ENCODE measurements at places on chromosomes 4 and X.

- no peak for DNase-seq
Measured at GRCh38 chrX:121032531-121032930, 14.9 kb upstream of the GLUD2 start.

GRCh38 chr4:75179510-75179909 is 246.6 kb downstream of the PARM1 start:
- no peak for DNase-seq

GRCh38 chr4:16909281-16909680 is 10.8 kb upstream of the LDB2 start:
- DNase-seq, result no peak

- peak; percentile 39 for DNase-seq
Measured at GRCh38 chrX:31314921-31315320, 243.1 kb upstream of the FTHL17 start.

- no peak for DNase-seq
Measured at GRCh38 chrX:1361910-1362309, 25.3 kb downstream of the IL3RA start.

GRCh38 chr4:4333265-4333706 is 43.2 kb downstream of the ZBTB49 start:
- DNase-seq, result peak; percentile 80

DNA sequence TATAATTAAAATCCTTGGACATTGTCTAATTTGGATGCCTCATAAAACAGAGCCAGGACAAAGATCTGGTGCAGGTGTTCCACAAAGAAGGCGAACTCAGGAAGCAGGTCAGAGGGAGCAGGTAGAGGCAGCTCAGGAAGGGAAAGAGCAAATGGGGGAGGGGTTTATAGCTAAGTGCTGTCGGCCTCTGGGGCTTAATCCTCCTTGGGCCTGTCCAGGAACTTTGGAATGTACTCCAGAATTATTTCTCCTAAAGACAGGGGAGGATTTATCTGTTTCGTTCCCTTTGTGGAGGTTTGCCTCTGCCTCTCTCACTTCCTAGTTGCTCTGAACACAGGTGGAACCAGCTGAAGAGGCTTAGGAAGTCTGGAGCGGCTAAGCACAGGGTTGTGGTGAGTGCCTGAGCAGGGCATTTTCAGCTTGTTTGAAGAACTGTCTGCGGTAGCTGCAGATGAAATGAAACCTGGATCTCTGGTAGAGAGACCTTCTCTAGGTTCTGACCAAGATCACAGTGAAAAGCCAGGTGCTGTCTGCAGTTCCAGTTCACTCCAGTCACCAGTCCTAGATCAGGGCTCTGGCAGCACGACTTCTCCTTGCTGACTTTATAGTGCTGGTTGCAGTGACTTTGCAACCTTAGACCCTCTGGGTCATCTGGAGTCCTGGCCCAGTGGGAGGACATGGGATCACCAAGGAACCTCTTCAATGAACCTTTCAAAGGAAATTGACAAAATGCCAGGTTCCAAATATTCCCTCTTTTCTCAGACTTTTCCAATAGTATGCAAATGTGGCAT is 519.2 kb downstream of the PCDH10 start:
- no peak for DNase-seq

DNA sequence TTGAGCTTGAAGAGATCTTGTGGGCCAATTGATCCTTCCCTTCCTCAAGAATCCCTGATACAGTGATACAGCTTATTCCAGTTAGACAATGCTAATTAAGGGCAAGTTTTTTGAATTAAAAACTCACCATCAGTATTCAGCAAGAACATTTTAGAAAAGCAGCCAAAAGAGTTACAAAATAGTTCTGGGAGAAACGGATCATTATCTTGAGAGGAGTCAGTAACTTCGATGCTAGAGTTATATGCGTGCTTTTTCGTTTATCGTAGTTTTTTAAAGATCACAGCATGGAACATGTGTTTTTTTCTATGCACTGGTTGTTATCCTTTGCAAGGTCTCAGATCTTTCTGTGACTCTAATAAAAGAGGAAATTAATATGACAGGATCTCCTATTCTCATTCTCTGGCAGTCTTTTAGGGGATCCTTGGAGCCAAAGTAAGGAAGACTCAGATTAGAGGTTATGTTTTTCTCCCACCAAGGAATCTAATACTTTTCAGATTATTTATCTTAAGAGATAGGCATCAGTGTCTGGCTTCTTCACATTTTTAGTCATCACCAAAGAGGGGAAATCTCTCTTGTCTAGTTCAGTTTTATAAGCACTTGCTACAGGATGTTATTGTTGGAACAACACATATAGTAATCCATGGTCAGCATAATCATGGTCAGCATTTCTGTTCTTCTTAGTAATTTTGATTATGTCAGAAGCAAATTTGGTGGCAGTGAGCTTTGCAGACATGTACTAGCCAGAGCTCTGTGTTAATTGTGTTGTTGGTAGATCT is 109.7 kb downstream of the PDLIM5 start:
- DNase-seq, result peak; percentile 57

DNA sequence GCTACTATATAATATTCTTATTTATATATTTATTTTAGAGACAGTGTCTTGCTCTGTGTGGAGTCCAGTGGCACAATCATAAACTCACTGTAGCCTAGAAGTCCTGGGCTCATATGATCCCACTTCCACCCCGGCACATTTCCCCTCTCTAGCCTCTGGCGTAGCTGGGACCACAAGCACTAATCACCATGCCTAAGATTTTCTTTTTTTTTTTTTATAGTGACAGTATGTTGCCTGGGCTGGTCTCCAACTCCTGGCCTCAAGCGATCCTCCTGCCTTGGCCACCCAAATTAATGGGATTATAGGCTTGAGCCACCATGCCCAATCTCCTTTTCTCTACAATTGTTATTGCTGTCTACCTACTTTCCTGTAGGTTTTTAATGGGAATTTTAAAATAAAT is 74.1 kb upstream of the BMP3 start:
- no peak for DNase-seq

DNA sequence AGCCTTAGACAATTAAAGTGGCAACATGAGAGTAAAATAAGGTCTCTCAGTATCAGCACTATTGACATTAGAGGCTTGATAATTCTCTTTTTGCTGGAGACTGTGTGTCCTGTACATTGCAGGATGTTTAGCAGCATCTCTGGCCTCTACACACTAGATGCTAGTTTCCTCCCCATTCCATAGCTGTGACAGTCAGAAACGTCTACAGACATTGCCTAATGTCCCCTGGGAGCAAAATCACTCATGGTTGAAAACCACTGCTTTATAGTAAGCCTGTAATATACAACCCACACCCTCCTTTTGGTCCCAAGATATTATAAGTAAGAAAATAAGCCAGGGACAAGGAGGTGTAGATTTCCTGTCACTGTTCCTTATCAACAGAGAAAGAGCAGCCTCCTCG is 166.0 kb downstream of the FRMPD4 start:
- DNase-seq, result peak; percentile 39

- DNase-seq, result no peak
Measured at GRCh38 chr4:25949994-25950393, 36.0 kb downstream of the SMIM20 start.

- no peak for DNase-seq
Measured at GRCh38 chrX:54979432-54979831, 14.6 kb downstream of the PFKFB1 start.

DNA sequence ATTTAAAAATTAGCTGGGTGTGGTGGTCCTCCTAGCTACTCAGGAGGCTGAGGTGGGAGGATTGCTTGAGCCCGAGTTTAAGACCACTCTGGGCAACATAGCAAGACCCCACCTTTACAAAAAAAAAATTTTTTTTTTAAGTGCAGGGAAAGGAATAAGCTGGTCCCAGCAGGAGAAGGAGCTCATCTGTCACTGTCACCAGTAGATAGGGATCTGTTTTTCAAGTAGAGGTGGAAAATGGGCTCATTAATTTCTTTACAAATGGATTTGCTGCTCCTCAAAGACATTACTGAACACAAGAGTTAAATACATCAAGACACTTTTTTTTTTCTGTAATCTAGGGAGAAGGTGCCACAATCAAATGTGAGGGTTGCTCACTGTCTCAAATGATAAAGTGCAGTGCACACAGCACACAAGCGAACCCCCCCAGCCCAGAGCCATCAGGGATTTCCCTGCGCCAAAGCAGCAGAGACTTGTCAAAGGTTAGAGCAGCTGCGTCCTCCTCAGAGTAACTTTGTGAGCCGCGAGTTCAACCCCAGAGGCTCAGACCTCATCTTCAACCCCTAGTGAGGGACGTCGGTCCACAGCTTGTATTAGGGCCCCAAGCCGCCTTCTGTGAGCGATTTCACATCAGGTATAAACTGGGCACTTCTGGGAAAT is 14.3 kb upstream of the MTNR1A start:
- no peak for DNase-seq

DNA sequence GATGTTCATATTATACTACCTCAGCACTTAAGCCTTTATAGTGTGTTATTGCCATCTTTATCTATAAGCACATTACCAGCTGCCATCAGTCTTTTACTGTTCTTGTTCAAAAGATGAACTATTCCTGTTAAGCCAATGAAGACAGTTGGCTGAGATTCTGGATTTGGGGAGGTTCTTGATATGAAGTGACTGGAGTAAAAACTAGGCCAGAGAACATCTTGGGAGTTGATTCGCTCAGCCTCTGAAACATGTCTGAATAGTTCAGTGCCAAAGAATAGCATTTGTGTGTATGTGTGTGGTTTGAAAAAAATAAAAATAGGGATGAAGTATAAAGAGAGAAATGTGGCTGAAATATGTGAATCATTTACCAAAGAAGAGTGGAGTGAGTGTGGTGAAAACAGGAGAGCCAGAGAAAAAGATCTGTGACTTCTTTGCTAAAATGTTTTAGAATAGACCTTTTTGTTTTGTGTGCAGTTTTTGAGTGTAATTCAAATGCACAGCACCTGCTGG is 15.2 kb downstream of the EXOC1 start:
- peak; percentile 36 for DNase-seq

DNA sequence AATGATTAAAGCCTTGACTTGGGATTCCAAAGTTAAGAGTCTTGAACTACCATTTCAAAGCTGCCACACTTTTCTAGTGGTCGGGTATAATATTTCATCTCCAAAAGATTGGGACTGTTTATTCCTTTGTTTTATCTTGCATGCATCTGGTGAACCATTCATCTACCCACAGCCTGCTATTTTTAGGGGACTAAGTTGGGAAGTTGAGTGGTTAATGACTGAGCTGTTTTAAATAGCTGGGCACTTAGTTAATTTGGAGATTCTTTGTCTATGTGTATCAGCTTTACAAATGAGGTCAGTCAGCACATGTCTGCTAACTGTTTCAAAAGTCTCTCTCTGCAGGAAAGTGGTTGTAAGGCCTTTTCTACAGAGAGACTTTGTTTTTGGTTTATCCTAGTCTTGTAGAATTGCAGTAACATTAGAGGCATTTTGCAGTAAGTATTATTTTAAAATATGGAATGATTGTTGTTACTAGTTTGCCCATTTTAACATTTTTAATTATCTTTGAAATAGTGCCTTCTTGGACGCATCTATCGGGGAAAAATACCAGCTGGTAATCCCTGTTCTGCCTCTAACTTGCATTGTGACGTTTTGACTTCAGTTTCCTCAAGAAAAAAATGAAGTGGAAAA is 8.2 kb downstream of the BMP2K start:
- peak; percentile 90 for DNase-seq

DNA sequence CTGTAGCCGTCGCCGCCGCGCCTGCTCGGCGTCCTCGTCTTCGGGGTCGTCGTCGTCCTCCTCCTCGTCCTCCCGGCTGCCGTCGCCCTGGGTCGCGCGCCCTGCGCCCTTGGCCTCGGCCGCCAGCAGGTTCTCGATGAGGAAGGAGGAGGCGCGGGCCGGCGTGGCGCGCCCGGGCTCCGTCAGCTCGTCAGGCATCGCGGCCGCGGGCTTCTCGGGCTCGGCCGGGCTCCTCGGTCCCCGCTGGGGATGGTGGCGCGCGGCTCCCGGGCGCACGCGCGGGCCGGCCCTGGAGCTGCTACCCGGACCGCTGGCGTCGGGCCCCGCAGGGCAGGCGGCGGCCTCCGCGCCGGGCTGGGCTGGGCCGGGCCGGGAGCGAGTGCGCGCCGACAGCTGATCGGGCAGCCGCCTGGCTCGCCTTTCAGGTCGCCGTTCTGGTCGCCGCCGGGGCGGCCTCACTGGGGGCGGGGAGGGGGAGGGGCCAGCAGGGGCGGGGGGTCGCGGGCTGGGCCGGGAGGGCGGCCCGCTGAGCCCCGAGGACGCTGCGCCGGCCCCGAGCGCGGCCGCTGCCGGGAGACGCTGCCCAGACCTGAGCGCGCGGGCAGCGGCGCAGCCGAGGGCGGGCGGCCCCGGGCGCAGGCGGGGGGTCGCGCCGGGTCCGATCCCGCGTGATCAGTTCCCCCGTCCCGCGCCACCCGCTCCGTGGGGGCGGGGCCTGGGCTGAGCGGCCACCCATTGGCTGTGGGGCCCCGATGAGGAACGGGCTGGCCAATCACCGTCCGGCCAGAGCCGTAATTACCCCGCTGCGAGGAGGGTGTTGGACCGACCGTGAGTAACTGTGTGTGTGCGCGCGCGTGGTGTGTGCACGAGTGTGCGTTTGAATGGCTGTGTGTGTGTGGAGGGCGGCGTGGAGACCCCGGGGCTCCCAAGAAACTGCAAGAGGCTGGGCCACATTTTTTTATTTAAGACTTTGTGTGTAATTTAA is at the start of gene HMX1:
TSS of gene HMX1 (minus strand) at position 423 of the 985 bp plus-strand sequence. CDS start at position 198, 225 bp downstream.
- DNase-seq, result no peak

GRCh38 chr4:24158031-24158430 is 268.2 kb upstream of the PPARGC1A start:
- no peak for DNase-seq

- DNase-seq, result no peak
Measured at GRCh38 chrX:69987691-69988090, 62.0 kb downstream of the AWAT2 start.

- DNase-seq, result no peak
Measured at GRCh38 chrX:6782831-6783230, 247.9 kb upstream of the VCX3A start.

DNA sequence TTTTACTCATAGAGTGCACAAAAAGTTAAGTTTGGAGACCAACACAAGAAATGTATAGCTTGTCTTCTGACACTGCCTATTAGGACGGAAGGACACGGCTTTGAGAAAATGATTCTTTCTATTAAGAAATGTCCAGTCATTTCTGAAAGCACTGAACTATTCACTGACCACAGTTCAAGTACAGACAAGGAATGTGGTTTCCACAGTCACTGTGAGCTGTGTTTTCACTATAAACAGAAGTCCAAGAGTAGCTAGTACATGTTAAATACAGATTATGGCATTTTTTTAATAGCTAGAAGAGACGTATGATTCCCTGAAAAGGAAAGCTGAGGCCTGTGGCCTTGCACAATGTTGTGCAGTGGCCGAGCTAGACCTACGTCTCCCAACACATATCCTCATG is 115.1 kb upstream of the GPM6A start:
- DNase-seq, result no peak

- peak; percentile 55 for DNase-seq
Measured at GRCh38 chr4:82733636-82734035, 65.0 kb downstream of the SCD5 start.

GRCh38 chr4:74426101-74426500 is 18.8 kb upstream of the AREG start:
- peak; percentile 45 for DNase-seq
